ENCODE measurements at places on chromosomes 2 and 18.

DNA sequence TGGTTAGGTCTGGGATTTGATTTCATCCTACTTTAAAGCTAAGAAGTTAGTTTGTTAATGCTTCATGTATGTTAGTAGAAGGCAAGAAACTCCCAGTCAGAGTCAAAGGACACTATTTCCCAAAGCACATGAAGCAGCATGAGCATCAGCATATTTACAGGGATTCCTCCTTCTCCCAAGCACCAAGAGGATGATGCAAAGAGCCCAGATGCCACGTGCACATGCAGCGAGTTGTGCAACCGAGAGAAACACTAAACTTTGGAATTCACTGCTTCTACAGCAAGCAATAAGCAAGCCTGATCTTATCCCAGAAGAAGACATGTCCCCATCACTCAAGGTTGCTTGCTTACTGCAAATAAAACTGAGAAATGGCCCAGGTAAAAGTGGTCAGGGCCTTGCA is 32.5 kb downstream of the CPO start:
- no peak for DNase-seq

GRCh38 chr2:219245899-219246230 is 586 bp downstream of the STK16 start:
- no peak for DNase-seq

GRCh38 chr2:201795607-201796477 is 10.5 kb upstream of the CDK15 start:
- no peak for DNase-seq

- no peak for DNase-seq
Observed at GRCh38 chr18:35185771-35186170, 55.1 kb upstream of the ZNF397 start.

DNA sequence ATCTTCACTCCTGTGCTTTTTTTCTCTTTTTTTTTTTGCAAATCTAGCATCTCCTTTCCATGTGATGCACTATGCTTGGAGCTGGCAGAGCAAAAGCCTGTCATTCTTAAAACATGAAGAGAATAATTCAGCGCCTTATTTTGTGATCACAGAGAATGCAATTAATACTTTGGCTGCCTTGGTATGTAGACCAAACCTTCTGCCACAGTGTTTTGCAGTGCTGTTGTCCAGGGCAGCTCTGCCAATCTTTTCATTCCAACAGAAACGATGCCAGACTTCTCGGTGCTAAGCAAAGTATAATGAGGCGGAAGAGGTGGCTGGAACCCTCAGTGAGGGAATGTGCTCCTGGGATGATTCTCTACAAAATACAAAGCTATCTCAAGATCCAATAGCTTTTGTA is 25.6 kb downstream of the BCL2 start:
- DNase-seq: no peak

- DNase-seq: no peak
Observed at GRCh38 chr2:217035967-217036366, 176.1 kb upstream of the TNP1 start.

Data from NCI-H774 (cell line).